ENCODE measurements at places on chromosomes 1 and 21. TPM values are rescaled to one million over a fixed set of nuclear protein-coding genes. Genes with fewer than 3 reads are reported as not detected.

Gene TEX38
- total RNA-seq, result not detected

Gene CCDC27
- total RNA-seq, result not detected

Gene MATN1
- 0.85 TPM for total RNA-seq

DNA sequence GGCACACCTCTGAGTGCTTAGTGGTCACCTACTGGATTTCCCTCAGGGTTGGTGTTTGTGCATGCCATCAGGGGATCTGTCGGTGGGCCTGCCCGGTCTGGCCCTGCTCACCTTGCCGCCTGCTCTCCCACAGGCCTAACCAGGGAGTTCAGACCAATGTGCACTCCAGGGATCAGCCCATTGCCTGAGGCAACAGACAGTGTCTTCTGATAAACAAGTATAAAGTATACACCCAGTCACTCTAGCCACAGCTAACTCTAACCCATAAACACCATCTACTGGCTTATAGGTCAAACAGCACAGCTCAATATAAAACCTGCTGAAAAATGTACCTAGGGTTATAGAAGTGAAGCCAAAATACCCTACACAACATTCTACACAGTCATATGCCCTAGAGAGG lies 1300.0 kb downstream of the PLA2G4A start:
- H3K36me3 ChIP-seq, result no peaks in the 10 kb centered on the region
- H3K4me1 ChIP-seq, result no peaks in the 10 kb centered on the region
- no peak overlapping the region for H3K4me3 ChIP-seq
- no peak for DNase-seq
- H3K27me3 ChIP-seq, result no peaks in the 10 kb centered on the region
- H3K27ac ChIP-seq, result no peak overlapping the region

GRCh38 chr1:180691322-180691913 lies 59.6 kb downstream of the XPR1 start:
- no peaks in the 10 kb centered on the region for H3K27me3 ChIP-seq
- no peaks in the 10 kb centered on the region for H3K4me1 ChIP-seq
- H3K36me3 ChIP-seq, result no peaks in the 10 kb centered on the region
- H3K27ac ChIP-seq, result no peak overlapping the region
- no peak for DNase-seq
- H3K4me3 ChIP-seq, result no peak overlapping the region

Data from ascending aorta (tissue), 2 donors.